ENCODE measurements at places on chromosomes 1 and 21. TPM values are rescaled to one million over a fixed set of nuclear protein-coding genes. Genes with fewer than 3 reads are reported as not detected.
A peak's percentile ranks its signal among the peaks of the same experiment; 100 is the strongest.

Gene S100A14
- 565 TPM for total RNA-seq

- no peak overlapping the region for H3K4me3 ChIP-seq
- no peaks in the 10 kb centered on the region for H3K27me3 ChIP-seq
- H3K36me3 ChIP-seq, result no peaks in the 10 kb centered on the region
- H3K4me1 ChIP-seq, result no peaks in the 10 kb centered on the region
Observed at GRCh38 chr1:64405833-64406232, 64.1 kb upstream of the CACHD1 start.

- DNase-seq, result no peak
- H3K36me3 ChIP-seq, result no peaks in the 10 kb centered on the region
- no peaks in the 10 kb centered on the region for H3K4me1 ChIP-seq
- H3K27me3 ChIP-seq, result no peaks in the 10 kb centered on the region
- H3K27ac ChIP-seq, result no peak overlapping the region
- H3K4me3 ChIP-seq, result no peak overlapping the region
Observed at GRCh38 chr1:6010554-6010953, 18.3 kb upstream of the NPHP4 start.

Gene ADAMTS4
- total RNA-seq, result 0.57 TPM

Gene CYP4A22
- not detected for total RNA-seq

Gene DISP3
- total RNA-seq, result 0.10 TPM

DNA sequence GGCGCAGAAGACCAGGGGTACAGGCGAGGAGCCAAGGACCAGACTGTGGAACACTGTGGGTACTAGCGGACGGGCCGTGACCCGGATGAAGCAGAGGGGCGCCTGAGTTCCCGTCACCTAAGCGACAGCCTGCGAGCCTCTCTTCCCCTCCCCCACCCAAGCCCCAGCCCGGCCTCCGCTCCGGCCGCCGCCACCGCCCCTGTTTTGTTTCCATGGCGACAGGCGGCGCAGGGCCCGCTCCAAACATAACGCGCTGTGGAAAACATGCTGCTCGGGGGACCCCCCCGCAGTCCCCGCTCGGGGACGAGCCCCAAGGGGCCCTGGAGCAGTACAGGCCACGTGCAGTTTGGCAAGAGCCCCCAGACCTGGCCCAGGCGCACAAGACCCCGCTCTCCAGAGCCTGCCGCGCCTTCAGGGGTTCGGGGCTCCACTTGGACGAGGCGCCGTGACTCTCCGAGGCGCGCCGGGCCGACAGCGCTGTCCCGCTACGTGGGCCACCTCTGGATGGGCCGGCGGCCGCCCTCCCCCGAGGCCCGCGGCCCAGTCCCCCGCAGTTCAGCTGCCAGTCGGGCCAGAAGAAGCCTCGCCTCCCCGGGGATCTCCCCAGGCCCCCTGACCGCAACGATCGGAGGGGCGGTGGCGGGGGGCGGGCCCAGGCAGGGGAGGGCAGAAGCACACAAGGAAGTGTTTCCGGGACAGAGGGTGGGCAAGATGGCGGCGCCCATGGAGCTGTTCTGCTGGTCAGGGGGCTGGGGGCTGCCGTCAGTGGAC is at the start of gene MTX1:
MTX1 (plus strand) TSS at position 155 of the 771 bp plus-strand sequence; CDS start at position 265, 110 bp downstream.
- H3K4me3 ChIP-seq, result peak within 1 kb of the TSS; percentile 72
- DNase-seq, result peak; percentile 90
- H3K36me3 ChIP-seq, result no peaks in the 10 kb centered on the region

DNA sequence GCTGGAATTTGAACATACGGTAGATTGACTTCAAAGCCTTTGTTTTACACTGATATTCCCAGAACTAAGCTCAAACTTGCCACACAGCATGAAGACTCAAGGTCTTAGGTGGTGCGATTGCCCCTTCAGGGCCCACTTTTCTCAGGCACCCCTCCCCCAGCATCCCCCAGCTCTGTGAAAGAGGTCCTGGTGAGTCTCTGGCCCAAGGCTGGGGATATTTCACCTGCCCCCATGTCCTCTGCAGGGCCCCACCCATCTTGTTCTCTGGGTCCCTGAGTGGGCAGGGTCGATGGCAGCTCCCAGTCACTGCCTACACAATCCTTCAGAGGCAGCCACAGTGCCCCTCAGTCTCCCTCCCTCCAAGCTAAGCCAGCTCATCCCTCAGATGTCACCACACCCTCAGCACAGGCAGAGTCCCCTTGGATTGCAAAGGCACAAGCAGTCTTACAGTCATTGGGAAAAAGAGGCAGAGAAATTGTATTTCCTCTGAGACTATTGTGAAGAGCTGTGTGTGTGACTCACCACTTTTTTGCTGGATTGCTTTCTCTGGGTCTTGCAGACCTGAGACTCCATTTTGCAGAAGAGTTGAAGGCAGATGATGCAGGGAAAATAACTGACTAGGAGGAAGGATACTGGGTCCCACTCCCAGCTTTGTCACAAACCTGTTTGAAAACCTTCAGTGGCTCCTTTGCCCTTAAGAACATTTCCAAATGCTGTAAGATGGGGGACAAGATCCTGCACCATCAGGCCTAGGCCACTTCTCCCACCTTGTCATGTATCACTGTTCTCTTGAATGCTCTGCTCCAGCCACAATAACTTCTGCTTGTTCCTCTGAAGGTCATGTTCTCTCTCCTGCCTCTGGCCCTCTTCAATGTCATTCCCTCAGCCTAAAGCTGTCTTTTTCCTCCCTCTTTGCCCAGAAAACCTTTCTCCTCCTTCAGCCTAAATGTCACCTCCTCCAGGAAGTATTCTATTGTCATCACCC is 119.1 kb upstream of the GRIK3 start:
- H3K27me3 ChIP-seq, result no peaks in the 10 kb centered on the region
- no peak overlapping the region for H3K4me3 ChIP-seq
- no peak overlapping the region for H3K27ac ChIP-seq
- no peak for DNase-seq

Gene SEC16B
- 2.8 TPM for total RNA-seq

DNA sequence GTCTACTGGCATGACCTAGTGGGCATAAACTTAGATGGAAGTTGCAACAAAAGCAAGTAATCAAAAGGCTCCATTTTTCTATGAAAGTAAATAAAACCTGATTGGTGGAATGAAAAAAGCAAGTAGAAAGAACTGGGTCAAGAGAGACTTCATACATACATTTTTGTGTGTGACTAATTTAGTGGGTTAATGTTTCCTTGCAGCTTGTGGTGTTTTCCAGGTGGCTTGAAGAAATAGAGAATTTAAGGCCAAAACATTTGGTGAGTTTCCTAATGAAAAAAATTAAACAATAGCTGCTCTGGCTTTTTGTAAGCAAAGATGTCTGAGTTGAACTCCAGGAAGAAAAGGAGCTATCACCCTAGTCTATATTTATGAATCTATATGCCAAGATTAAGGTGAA is 71.0 kb downstream of the ZC3H11B start:
- no peak overlapping the region for H3K4me3 ChIP-seq
- H3K4me1 ChIP-seq, result no peaks in the 10 kb centered on the region
- no peaks in the 10 kb centered on the region for H3K27me3 ChIP-seq

- H3K36me3 ChIP-seq, result no peaks in the 10 kb centered on the region
- H3K4me1 ChIP-seq, result no peaks in the 10 kb centered on the region
- peak overlapping the region; percentile 85 for H3K27ac ChIP-seq
- DNase-seq, result no peak
- H3K4me3 ChIP-seq, result peak overlapping the region; percentile 58
Observed at GRCh38 chr1:206558794-206559671, 51.7 kb downstream of the RASSF5 start.

Gene CHI3L1
- total RNA-seq, result 1.3 TPM

DNA sequence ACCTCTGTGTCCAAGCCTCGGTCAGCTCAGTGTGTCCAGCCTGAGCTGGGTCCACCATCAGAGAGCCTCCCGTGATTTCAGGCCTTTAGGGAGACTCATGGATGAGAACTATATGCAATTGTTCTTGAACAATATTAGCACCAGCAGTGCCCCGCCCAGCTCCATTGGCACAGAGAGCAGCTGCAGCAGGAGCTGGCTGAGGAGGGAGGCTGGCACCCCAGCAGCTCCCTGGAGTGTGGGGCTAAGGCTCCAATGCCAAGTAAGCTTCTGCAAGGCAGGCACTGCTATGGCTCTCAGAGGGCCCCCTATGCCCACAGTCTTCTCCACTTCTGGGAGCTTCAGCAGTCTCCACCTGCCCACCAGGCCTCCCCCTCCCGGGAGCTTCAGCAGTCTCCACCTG is 593.3 kb downstream of the MATN1 start:
- H3K4me3 ChIP-seq, result no peak overlapping the region
- no peaks in the 10 kb centered on the region for H3K27me3 ChIP-seq
- H3K27ac ChIP-seq, result no peak overlapping the region
- H3K4me1 ChIP-seq, result no peaks in the 10 kb centered on the region

DNA sequence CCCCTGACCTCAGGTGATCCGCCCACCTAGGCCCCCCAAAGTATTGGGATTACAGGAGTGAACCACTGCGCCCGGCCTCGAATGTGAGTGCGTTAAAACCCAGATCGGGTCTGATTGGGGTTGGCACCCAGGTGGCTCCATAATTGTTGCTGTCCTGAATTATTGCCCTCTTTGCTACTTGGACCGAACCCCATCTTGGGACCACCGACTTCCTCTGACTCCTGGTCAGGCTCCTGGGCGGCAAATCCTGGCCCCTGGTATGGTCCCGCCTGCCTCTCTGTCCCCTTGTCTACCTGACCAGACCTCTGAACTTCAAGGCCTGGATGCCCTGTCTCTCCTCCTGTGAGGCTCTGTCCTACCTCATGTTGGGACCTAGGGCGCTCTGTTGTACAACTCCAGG is 32.8 kb downstream of the L1TD1 start:
- H3K4me3 ChIP-seq, result no peak overlapping the region
- H3K4me1 ChIP-seq, result no peaks in the 10 kb centered on the region
- no peak for DNase-seq
- H3K27me3 ChIP-seq, result no peaks in the 10 kb centered on the region

DNA sequence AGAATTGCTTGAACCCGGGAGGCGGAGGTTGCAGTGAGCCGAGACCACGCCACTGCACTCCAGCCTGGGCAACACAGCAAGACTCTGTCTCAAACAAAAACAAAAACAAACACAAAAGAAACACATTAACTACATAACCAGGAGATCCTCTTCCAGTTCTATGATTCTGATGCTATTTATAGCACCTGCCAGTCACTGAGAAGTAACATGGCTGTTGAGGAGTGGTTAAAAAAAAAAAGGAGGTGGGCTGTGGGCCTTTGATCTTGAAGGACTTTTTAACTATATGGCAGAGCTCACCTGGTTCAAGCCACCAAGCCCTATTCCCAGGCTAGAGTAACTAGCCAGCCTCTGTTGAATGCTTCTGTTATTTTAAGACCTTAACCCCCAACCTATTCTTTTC is 148.8 kb downstream of the ZBTB18 start:
- H3K36me3 ChIP-seq, result no peaks in the 10 kb centered on the region
- H3K4me1 ChIP-seq, result no peaks in the 10 kb centered on the region
- H3K27ac ChIP-seq, result no peak overlapping the region
- H3K27me3 ChIP-seq, result no peaks in the 10 kb centered on the region

Gene TTC39A
- total RNA-seq, result 148 TPM

Gene RGS1
- total RNA-seq, result 8.0 TPM

DNA sequence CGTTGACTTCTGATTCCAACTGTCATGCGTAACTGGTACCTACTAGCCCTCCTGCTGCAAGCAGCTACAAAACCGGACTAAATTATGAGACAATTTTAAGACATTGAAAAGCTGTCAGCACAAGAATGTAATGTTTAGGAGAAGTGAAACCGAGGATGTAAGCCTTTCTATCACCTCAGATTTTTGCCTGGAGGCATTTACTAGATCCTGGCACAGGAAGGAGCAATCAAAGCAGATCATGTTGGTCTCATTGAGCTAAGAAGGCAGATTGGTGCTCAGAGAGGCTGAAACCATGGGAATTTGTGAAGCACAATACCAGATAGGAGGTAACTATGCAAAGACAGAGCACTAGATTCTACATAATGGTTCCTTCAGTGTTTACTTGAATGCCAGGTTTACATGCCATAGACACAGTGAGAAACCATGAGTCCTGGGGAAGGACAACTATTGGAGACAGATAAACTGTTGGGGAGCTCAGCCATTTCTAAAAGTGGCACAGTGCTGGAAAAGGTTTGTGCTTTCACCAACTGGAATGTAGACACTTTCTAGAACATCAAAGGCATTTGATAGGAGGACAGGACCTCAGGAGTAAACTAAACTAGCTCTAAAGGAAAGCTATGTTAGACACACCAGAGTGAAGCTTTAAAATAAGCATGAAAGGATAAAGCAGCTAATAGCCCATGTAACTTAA is 179.4 kb downstream of the LYPLAL1 start:
- no peaks in the 10 kb centered on the region for H3K27me3 ChIP-seq
- H3K36me3 ChIP-seq, result no peaks in the 10 kb centered on the region
- H3K4me3 ChIP-seq, result no peak overlapping the region
- DNase-seq, result no peak

Gene RNASEL
- total RNA-seq, result 16.2 TPM

GRCh38 chr1:26475989-26476388 is 3.7 kb downstream of the HMGN2 start:
- DNase-seq, result no peak
- H3K4me1 ChIP-seq, result peaks cover 15% of the 10 kb centered on the region
- no peaks in the 10 kb centered on the region for H3K36me3 ChIP-seq
- H3K27me3 ChIP-seq, result no peaks in the 10 kb centered on the region
- no peak overlapping the region for H3K27ac ChIP-seq
- no peak overlapping the region for H3K4me3 ChIP-seq

Measured in colonic mucosa (tissue), 4 donors.